Glutamatergic neuron (in vitro differentiated cells): ENCODE measurements at places on chromosomes 3 and 15. TPM values are rescaled to one million over a fixed set of nuclear protein-coding genes. Genes with fewer than 3 reads are reported as not detected.

GRCh38 chr15:89116404-89116803 is 28.1 kb downstream of the ABHD2 start:
- H3K36me3 ChIP-seq = peaks cover 5% of the 10 kb centered on the region
- DNase-seq = no peak
- H3K4me1 ChIP-seq = peaks cover 46% of the 10 kb centered on the region
- H3K27me3 ChIP-seq = peaks cover 3% of the 10 kb centered on the region

DNA sequence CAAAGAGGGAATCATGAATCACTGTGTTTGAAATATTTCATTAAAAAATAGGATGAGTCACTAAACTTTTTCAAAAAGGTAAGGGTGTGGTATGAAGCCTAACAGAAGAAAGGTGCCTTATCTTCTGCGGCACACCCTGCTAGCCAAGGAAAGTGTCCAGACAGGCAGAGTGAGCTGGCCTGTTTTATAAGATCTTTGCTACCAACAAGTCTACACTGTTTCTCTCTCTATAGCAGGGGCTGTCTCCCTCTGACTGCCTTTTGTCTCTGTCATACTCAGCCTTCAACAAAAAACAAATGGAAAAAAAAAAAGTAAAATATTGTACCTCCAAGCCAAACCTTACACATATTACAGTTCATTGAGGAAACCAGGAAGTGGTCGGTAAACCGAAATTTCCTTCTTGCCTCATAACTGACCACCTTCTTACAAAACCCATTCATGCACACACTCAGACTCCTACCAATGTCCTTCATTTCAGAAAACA is 9.1 kb downstream of the ZDHHC3 start:
- peaks cover 11% of the 10 kb centered on the region for H3K4me1 ChIP-seq
- no peak for DNase-seq
- H3K4me3 ChIP-seq = no peak overlapping the region
- no peaks in the 10 kb centered on the region for H3K27me3 ChIP-seq

- H3K36me3 ChIP-seq = no peaks in the 10 kb centered on the region
- DNase-seq = no peak
- no peak overlapping the region for H3K4me3 ChIP-seq
- no peak overlapping the region for H3K27ac ChIP-seq
- no peaks in the 10 kb centered on the region for H3K27me3 ChIP-seq
Observed at GRCh38 chr15:81105545-81105944, 28.5 kb upstream of the CFAP161 start.

The C3orf85 gene
- not detected for total RNA-seq

The CCR9 gene
- not detected for total RNA-seq
